ENCODE measurements at places on chromosomes 7 and 10.
A peak's percentile ranks its signal among the peaks of the same experiment; 100 is the strongest.

DNA sequence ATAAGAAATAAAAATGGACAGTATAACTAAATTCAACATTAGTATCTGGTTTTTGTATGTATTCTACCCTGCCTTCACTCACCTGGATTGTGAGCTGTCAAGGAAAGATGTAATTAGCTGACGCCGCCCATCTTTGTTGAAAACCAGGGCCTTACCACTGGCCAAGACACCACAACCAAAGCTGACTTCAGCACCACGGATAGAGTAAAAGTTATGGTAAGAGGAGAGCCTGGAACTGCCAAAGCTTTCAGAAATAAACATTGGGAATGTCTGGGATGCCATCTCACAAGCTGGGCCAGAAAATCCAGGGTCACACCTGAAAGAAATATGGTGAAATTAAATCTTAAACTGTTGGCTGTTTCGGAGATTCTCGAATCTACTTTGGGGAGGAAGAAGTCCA, 190.1 kb upstream of the SLC26A5 start:
- DNase-seq: no peak

- DNase-seq: peak; percentile 72
Observed at GRCh38 chr10:48506147-48506917, 98.5 kb downstream of the ARHGAP22 start.

GRCh38 chr7:148698397-148699023, at the start of gene CUL1:
CUL1 (plus strand) TSS chr7:148698903; CDS start chr7:148730123, 31,220 bp downstream.
- DNase-seq: peak; percentile 85

DNA sequence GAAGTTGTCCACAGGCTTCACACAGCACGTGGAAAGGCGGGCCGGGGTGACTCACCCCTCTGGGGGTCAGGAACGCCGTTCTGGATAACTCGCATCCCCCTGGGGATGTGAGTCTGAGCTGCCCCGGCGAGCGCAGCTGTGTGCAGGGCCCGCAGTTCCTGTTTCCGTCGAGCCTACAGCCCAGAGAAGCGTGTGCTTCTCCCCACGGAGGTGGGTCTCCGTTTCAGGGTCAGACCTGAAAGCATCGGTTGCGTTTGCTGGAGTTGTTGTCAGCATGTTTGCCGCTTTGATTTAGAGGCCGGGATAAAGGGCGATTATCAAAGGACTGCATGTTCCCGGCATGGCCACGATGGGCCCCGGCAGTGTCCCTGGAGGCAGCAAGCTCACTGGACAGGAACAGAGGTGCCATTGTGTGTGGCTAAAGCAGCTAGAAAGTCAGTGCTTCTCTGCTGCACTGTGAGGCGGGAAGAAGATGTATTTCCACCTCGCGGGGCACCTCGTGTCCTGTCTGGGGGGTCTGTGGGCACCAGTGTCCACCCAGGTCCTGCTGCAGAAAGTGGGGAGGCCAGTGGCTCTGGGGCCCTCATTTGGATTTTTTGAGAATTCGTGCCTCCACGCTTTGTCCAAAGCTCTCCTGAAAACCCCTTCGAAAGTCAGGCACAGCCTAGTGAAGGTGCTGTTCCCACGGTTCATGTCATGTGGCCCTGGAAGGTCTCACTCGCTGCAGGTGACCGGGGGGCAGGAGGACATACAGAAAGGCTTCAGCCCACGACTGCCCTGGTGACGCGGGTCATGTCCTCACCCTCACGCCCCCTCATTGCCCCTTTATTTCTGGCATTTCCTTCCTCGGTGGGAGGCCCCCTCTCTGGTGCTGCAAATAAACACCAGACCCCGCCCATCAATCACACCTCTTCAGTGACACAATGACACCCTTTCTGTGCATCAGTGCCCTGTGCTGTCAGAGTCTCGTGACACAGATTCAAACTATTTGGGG, 27.4 kb upstream of the GDI2 start:
- DNase-seq: peak; percentile 33

DNA sequence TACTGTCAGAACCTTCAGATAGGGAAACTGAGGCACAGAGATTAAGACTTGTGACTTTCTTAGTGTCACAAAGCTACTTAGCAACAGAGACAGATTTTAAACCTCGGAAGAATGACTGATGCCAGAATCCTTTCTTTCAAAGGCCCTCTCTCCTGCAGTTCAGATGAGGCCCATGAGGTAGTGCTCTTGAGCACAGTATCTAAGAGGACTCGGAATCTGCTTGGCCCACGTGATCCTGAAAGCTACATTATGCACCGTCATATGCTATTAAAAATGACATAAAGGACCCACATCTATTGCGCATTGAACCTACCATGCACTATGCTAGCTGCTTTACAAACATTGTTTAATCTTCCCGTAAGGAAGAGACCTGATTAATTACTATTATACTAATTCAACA, 355.9 kb downstream of the SFMBT2 start:
- DNase-seq: no peak

DNA sequence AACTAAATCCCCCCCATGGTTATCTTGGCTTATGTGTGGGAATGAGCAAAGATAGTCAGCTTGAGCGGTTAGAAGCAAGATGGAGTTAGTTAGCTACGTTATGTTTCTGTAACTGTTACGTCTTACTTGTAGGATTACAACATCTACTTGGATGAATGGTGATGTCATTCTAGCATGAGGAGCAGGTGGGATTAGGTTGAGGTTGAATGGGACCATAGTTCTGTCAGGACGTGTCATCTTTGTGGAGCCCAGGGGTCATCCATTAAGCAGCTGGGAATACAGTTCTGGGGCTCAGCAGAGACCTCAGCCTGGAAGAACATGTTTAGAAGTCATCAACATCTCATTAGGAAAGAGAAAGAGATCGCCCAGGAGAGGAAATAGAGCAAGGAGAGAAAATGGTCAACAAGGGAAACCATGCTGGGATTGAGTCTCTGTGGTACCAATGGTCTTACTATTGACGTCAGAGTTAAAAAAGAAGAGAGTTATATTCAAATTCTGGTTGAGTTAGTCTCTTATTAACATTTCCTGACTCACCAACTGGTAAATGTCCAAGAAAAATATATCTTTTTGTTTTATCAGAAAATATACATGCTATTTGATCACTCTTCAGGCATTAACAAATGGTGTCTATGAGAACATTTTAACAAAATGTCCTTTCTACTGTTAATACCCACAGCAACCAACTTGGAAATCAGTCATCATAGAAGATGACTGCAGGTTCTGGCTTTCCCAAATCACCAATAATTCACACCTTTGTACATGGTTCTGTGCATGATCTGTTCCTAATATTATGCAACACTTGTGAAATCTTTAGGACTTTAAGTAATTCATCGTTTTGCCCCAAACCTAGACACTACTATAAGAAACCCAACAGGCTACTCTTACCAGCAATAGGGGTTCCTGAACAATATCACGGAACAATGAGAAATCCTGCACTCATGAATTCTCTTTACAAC, 96.9 kb downstream of the KIAA1217 start:
- no peak for DNase-seq

DNA sequence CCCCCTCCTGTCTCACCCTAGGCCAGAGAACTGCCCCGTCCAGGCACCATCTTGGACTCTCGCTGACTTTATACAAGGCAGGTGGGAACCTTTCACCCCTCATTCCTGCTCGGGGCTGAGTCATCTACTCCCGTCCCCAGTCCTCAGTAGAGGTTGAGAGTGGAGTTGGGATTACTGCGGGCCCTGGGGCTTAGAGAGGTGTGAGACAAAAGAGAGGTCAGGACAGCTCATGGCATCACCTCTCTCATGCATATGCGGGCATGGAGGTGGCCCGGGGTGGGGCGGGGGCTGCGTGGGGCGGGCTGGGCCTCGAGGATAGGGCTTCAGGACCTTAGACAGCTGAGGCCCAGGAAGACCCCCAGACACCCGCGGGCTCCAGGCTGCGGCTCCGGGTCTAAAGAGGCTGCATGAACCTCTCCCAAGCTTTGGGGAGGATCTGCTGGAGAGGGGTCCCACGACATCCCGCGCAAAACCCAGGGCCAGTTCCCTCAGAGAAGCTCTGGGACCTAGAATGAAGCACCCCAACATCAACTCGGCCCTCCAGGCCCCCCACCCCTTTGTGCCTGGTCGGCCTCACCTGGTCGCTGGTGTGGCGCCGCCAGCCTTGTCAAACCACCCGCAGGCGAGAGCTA, 317 bp downstream of the PDZD7 start:
- DNase-seq: no peak

DNA sequence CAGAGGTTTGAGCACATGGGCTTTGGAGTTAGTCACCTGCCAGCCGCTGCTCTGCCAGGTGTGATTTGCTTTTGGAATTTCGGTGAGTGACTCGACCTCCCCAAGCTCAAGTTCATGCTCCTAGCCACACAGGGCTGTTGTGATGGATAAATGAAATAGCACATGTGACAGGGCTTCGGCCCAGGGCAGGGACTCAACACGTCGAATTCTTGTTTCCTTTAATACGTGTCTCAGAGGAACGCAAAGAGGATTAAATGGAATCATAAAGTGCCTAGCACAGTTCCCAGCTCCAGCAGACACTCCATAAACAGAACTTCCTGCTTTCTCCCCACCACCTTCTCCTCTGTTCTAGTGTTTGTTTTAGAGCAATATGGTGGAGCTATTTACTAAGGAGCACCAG, 88.3 kb upstream of the CHST15 start:
- DNase-seq: no peak

GRCh38 chr10:71606257-71607081, 113.1 kb downstream of the C10orf105 start:
- no peak for DNase-seq

DNA sequence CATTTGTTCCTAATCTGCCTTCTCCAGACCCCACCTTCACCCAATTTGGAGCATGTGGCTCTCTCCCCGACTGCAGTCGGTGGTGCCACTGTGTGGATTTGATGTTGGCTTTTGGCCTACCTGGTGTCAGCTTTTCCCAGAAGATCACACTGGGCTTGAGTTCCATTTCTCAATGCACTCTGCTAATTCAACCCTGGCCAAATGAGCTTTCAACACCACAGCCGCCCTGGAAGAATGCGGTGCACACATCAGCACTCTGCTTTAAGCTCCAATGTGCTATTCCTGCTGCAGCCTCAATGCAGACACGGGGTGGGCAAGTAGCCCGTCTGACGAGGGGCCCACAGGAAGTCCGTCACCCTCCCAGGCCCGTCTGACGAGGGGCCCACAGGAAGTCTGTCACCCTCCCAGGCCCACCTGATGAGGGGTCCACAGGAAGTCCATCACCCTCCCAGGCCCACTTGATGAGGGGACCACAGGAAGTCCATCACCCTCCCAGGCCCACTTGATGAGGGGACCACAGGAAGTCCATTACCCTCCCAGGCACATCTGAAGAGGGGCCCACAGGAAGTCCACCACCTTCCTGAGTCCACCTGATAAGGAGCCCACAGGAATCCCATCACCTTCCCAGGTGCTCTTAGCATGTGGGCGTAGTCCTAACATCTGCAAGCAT, 64.4 kb downstream of the ASB13 start:
- no peak for DNase-seq

DNA sequence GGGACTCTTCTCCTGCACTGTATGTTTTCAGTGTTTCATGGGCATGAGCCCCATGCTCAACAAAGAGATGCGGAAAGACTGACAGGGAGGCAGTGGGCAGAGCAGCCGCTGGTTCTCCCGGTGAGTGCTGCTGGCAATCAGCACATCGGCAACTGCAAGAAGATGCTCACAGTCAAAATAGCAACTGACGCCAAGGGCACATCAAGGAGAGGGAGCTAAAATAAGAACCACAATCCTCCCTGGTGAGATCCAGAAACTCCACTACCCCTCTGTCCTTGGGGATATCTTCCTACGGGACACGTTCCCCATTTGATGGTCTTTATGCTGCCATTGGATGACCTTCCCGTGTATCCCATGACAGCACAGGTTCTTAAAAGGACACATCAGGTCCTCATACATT, 28.9 kb upstream of the SVIL start:
- no peak for DNase-seq

DNA sequence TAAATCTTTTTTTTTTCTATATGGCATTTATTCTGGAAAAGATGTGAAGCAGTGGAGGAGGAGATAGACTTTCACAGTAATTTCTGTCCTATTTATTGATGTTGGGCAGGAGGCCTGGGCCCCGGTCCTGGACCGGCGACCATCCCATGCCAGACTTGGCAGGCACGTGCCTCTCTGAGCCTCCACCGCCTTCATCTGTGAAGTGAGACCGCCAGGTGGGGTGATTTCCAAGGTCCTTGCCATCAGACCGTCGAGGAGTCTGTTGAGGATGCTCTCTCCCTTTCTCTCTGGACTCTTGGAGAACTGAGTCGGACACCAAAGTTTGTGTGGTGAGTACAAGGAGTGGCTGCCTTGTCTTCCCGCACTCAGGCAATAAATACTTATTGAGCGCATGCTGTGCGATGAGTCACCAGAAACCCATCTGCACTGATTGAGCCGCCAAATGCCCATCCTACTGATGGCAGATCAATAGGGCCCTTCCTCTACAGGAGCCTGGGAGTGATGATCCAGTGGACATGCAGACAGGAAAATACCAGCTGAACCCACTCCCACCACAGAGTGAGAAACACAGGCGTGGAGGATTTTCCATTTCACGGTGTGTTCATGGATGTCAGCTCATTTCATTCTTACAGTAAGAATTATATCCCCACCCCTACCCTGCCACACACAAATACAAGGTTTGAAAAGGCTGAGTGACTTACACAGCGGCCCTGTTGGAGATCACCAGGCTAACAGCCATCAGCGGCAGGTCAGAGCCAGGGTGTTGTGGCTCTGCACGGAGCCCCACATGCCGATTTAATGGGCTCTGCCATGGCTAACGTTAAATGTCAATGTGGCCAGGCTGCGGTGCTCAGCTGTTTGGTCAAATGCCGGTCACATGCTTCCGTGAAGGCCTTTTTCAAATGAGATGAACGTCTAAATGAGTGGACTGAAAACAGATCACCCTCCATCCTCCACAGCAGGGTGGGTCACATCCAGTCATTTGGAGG, 11.5 kb upstream of the PRKAG2 start:
- no peak for DNase-seq

- no peak for DNase-seq
Observed at GRCh38 chr10:129929343-129930292, 34.5 kb downstream of the EBF3 start.

DNA sequence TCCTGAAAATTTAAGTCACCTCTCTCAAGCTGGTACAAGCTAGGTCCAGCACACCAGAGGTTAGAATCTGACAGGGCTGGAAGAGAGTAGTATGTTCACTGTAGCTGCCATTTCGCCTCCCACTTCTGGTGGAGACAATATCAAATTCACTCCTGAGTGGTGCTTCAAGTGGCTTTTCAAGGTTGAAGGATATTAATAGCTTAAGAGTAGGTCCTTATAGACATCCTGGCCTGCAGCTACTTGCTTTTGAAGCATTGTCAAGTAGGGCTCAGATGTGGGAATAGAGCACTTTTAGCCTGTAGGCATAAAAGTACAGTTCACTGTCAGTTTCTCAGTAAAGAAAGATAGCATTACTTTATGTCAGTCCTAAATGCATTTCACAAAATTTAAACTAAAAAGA, 270.5 kb upstream of the PLPP4 start:
- no peak for DNase-seq

All from suppressor macrophage (primary cell).